Gastrocnemius medialis (tissue), 4 donors: ENCODE measurements at places on chromosomes 3 and 15. TPM values are rescaled to one million over a fixed set of nuclear protein-coding genes. Genes with fewer than 3 reads are reported as not detected.
A peak's percentile ranks its signal among the peaks of the same experiment; 100 is the strongest.

- DNase-seq = no peak
Measured at GRCh38 chr3:114775395-114775794, 371.7 kb downstream of the ZBTB20 start.

- no peak for DNase-seq
Measured at GRCh38 chr3:4740397-4741105, 238.7 kb upstream of the BHLHE40 start.

The CCR1 gene
- total RNA-seq = 2.3 TPM

The FOXL2NB gene
- total RNA-seq = not detected

DNA sequence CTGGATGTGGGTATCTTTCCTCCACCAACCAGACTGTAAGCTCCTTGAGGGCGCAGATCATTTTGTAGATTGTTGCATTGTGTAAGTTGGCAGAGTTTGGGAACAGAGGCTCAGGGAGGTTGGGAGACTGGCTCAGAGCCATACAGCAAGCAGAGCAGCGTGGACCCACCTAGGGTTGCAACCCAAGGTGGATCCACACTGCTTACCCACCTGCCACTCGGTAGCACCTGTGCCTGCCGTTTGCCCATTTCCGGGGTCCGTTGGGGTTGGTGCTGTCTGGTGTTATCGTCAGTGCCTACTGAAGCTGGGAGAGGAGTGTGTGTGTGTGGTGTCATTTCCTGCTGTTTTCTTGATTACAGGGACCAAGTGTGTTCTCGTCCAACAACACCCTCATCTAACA is 19.0 kb downstream of the SMAD6 start:
- no peak for DNase-seq

GRCh38 chr3:123385001-123385401 is 63.9 kb downstream of the ADCY5 start:
- DNase-seq = no peak

DNA sequence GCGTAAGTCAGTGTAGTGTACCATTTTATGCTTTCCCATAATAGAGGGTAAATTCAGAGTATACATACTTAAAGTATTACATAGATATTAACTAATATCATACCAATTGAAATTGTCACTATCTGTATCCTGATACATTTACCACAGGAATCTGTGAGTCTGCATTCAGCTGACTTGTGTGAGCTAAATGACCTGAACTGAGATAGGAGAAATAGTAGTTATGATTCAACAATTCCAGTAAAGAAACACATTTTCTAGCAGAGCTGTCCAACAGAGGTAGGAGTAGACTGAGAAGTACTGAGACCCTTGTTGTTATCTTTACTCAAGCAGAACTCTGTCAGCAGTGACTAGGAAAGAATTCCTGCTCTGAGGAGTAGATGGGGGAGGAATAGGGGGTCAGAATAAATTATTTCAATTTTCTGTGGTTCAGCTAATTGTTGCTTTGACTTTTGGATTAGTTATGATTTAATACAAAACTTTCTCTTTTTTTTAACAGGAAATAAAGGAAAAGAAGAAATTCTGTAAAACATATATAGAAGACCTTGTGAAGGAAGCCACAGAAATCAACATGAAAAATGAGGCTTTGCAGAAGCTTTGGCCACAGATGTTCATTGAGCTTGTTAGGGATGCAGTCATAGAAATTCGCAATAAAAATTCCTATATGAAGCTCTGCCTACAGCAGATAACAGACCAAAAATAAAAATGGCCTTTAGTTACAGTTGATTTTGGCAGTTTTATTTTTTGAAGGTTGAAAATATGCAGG is 66.2 kb upstream of the THSD4 start:
- no peak for DNase-seq

- no peak for DNase-seq
Measured at GRCh38 chr3:18300916-18301315, 124.2 kb downstream of the SATB1 start.

DNA sequence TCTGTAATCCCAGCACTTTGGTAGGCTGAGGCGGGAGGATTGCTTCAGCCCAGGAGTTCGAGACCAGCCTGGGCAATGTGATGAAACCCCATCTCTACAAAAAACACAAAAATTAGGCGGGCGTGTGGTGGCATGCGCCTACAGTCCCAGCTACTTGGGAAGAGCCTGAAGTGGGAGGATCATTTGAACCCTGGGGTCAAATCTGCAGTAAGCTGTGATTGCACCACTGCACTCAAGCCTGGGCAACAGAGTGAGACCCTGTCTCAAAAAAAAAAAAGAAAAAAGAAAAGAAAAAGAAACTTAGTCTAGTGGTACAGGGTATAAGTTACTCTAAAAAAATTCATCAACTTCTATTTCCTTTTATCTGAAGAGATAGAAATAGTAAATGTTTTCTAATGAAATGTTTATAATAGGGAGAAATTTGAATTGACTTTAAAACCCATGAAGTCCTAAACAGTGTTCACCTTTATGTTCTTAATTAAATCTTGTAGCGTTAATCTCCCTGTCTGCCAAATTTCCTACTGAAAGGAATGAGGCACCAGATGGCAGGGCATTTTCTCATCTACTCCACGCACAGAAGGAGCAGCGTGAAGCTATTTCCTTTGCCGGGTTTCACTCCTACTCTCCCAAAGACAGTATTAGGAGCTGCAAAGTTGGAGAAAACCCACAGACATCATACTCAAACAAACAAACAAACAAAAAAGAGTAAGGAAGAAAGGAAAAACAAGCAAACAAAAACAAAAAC is 1.9 kb downstream of the PCLAF start:
- no peak for DNase-seq

- DNase-seq = peak; percentile 60
Measured at GRCh38 chr3:150064971-150065370, 94.3 kb upstream of the PFN2 start.

GRCh38 chr3:61924090-61924735 is 362.8 kb downstream of the PTPRG start:
- DNase-seq = peak; percentile 94

The SNTN gene
- not detected for total RNA-seq

The SLC28A1 gene
- total RNA-seq = not detected

- no peak for DNase-seq
Measured at GRCh38 chr3:195197765-195198425, 73.1 kb downstream of the XXYLT1 start.

The TSC22D2 gene
- total RNA-seq = 13.0 TPM

The PCBP4 gene
- total RNA-seq = 197 TPM

The AP3B2 gene
- total RNA-seq = 0.32 TPM

The TGFBR2 gene
- 38.3 TPM for total RNA-seq
